Large intestine (tissue), 12 donors: ENCODE measurements at places on chromosomes 3 and 15. TPM values are rescaled to one million over a fixed set of nuclear protein-coding genes. Genes with fewer than 3 reads are reported as not detected.
A peak's percentile ranks its signal among the peaks of the same experiment; 100 is the strongest.

DNA sequence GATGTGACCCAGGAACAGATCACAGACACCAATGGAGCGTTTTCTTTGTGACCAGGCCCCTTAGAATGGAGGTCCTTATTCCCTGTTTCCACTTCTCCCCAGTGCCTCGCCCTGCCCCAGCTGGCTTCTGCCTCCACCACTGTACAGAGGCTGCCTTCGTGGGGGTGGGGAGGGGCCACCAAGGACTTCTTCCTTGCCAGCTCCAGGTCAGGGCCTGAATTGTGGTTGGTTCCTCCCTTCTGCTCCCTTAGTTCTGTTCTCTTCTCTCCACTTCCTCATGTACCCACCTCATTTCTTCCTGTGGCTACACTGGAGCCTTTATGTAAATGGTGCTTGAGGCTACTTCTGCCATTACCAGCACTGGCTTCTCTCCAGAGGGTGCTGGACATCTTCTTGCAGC is 16.4 kb downstream of the TGM4 start:
- H3K27ac ChIP-seq, result no peak overlapping the region
- no peaks in the 10 kb centered on the region for H3K27me3 ChIP-seq
- H3K4me3 ChIP-seq, result no peak overlapping the region

The ALS2CL gene
- 30.8 TPM for polyA plus RNA-seq

GRCh38 chr3:149095487-149095886 is 9.2 kb upstream of the HLTF start:
- no peak overlapping the region for H3K4me3 ChIP-seq
- H3K36me3 ChIP-seq, result no peaks in the 10 kb centered on the region
- H3K27me3 ChIP-seq, result no peaks in the 10 kb centered on the region
- no peaks in the 10 kb centered on the region for H3K4me1 ChIP-seq
- H3K27ac ChIP-seq, result no peak overlapping the region

- H3K4me3 ChIP-seq, result no peak overlapping the region
- peaks cover 5% of the 10 kb centered on the region for H3K4me1 ChIP-seq
- no peaks in the 10 kb centered on the region for H3K27me3 ChIP-seq
- peak; percentile 9 for DNase-seq
- H3K27ac ChIP-seq, result no peak overlapping the region
- no peaks in the 10 kb centered on the region for H3K36me3 ChIP-seq
Observed at GRCh38 chr3:42288385-42288784, 22.4 kb upstream of the CCK start.

The XCR1 gene
- 1.2 TPM for polyA plus RNA-seq

GRCh38 chr3:11709782-11710181 is 66.1 kb upstream of the VGLL4 start:
- no peak overlapping the region for H3K27ac ChIP-seq
- DNase-seq, result no peak
- no peaks in the 10 kb centered on the region for H3K4me1 ChIP-seq
- H3K4me3 ChIP-seq, result no peak overlapping the region
- no peaks in the 10 kb centered on the region for H3K36me3 ChIP-seq

The ASB14 gene
- polyA plus RNA-seq, result 0.78 TPM

The DNAJA4 gene
- 27.3 TPM for polyA plus RNA-seq

DNA sequence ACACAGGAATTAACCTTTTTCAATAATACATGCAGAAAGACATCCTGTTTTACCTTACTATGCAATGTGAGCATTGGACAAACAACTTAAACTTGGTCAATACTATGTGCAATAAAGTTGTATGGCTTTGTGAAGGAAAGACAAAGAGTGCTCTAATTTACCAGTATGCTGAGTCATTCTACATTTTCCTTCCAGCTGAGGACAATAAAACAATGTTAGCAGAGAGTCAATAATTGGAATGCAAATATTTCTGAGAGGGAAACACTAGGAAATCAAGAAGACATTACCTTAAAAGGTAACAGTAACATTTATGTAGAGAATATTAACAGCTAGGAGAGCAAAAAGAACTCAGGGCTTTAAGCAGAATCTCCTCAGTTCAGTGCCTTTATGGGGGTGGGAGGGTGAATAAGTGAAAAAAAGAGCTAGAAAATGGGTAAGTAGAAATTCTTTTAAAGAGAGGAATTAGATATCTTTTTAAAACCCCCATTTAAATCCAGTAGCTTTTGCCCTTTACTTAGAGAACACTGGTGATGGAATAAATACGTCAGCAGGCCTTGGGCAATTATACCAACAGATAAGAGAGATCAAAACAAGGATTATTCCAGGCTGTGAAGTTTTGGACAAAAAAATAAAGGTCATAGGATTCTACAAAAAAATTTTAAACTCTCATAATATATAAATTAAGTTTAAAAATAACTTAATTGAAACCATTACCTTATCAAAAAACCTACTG is 11.6 kb upstream of the HGD start:
- DNase-seq, result peak; percentile 53
- peaks cover 8% of the 10 kb centered on the region for H3K36me3 ChIP-seq
- H3K27me3 ChIP-seq, result no peaks in the 10 kb centered on the region
- no peak overlapping the region for H3K4me3 ChIP-seq
- peak overlapping the region; percentile 35 for H3K27ac ChIP-seq

The PTH1R gene
- polyA plus RNA-seq, result 8.7 TPM

The ARNT2 gene
- 8.0 TPM for polyA plus RNA-seq

The CERS3 gene
- polyA plus RNA-seq, result 0.15 TPM

DNA sequence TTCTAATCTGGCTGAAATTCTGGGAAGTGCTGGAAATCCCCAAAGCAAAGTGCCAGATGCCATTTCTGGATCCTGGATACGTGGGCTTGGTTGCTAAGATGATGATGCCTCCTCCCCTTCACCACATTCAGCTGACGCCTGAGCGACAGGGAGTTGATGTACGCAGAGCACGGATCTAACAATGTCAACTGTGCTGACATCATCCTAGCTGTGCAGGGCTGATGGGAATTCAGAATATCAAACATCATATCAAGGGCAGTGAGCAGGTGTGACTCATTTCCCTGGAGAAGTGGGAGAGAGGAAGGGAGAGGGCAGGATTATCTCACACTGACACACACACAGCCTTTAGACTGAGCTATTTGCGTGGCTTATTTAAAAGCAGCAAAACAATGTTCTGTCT is 92.6 kb upstream of the ZBTB20 start:
- peak; percentile 9 for DNase-seq
- H3K4me3 ChIP-seq, result no peak overlapping the region
- no peaks in the 10 kb centered on the region for H3K36me3 ChIP-seq
- no peaks in the 10 kb centered on the region for H3K4me1 ChIP-seq
- no peak overlapping the region for H3K27ac ChIP-seq
- H3K27me3 ChIP-seq, result peaks cover 3% of the 10 kb centered on the region

GRCh38 chr3:11029948-11030347 is 37.4 kb downstream of the SLC6A1 start:
- H3K4me3 ChIP-seq, result no peak overlapping the region
- H3K27me3 ChIP-seq, result no peaks in the 10 kb centered on the region
- no peak overlapping the region for H3K27ac ChIP-seq
- H3K4me1 ChIP-seq, result no peaks in the 10 kb centered on the region
- no peaks in the 10 kb centered on the region for H3K36me3 ChIP-seq

- DNase-seq, result peak; percentile 17
- no peaks in the 10 kb centered on the region for H3K4me1 ChIP-seq
- H3K27me3 ChIP-seq, result no peaks in the 10 kb centered on the region
- no peak overlapping the region for H3K4me3 ChIP-seq
- no peaks in the 10 kb centered on the region for H3K36me3 ChIP-seq
- H3K27ac ChIP-seq, result peak overlapping the region; percentile 1
Observed at GRCh38 chr3:12316729-12317351, 28.0 kb downstream of the PPARG start.

- no peak overlapping the region for H3K4me3 ChIP-seq
- H3K4me1 ChIP-seq, result no peaks in the 10 kb centered on the region
- no peaks in the 10 kb centered on the region for H3K36me3 ChIP-seq
- DNase-seq, result no peak
Observed at GRCh38 chr3:82424031-82424339, 662.5 kb upstream of the GBE1 start.

DNA sequence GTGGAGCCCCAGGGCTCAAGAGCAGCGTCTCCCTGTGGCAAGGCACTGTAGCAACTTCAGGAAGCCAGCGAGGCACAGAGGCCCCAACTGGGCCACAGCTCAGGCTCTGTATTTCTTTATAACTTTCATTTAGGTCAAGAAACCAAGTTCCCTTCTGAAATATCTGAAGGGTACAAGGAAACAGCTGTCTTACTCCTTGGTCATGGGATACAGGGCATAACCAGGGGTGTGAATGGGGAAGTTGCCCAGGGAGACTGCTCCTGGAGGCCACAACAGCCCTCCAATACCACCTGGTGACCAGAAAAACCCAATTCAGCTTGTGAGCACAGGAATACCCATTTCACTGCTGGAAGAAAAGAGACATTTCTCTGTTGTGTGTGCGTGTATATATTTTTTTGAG is 13.3 kb upstream of the SPTBN5 start:
- no peaks in the 10 kb centered on the region for H3K27me3 ChIP-seq
- no peak for DNase-seq
- H3K27ac ChIP-seq, result no peak overlapping the region
- peaks cover 12% of the 10 kb centered on the region for H3K4me1 ChIP-seq
- H3K4me3 ChIP-seq, result no peak overlapping the region
- peaks cover 39% of the 10 kb centered on the region for H3K36me3 ChIP-seq

The INKA1 gene
- polyA plus RNA-seq, result 4.6 TPM

DNA sequence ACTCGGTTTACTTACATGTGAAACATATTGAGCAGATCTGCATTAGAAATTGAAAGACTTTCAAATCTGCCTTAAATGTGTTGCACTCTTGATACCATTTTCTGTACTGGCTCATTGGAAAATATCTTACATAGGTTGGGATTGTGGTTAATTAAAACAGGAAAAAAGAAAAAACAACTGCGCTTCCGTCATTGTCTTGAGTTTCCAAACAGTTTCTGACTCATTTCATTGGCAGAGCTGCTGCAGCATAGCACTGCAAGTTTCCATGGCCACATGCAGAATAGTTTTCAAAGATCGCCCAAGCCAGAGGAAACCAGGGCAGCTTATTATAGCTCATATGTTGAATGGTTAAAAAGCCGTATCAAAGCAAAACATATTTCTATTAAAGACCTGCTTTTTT is 446.6 kb upstream of the BCHE start:
- no peaks in the 10 kb centered on the region for H3K4me1 ChIP-seq
- no peaks in the 10 kb centered on the region for H3K36me3 ChIP-seq
- H3K4me3 ChIP-seq, result no peak overlapping the region
- no peaks in the 10 kb centered on the region for H3K27me3 ChIP-seq
- no peak for DNase-seq
- no peak overlapping the region for H3K27ac ChIP-seq
